Nucleus accumbens (tissue), 56 donors: ENCODE measurements at places on chromosomes 2 and 18.

- DNase-seq = no peak
Observed at GRCh38 chr2:151777487-151777886, 43.2 kb upstream of the NEB start.

GRCh38 chr18:38358805-38359657 lies 793.4 kb upstream of the CELF4 start:
- DNase-seq = no peak

GRCh38 chr18:71362140-71362539 lies 1073.3 kb downstream of the SOCS6 start:
- no peak for DNase-seq

DNA sequence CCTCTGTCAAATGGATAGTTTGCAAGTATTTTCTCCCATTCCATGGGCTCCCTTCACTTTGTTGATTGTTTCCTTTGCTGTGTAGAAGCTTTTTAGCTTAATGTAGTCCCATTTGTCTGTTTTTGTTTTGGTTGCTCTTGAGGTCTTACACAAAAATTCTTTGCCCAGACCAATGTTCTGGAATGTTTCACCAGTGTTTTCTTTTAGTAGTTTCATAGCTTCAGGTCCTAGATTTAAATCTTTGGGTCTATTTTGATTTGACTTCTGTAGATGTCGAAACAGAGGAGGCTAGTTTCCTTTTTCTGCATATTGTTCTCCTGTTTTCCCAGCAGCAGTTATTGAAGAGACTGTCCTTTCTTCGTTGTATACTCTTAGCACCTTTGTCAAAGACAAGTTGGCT lies 351.6 kb downstream of the PTPRM start:
- DNase-seq = no peak

- DNase-seq = no peak
Observed at GRCh38 chr18:57649556-57650500, 28.2 kb upstream of the NARS1 start.

DNA sequence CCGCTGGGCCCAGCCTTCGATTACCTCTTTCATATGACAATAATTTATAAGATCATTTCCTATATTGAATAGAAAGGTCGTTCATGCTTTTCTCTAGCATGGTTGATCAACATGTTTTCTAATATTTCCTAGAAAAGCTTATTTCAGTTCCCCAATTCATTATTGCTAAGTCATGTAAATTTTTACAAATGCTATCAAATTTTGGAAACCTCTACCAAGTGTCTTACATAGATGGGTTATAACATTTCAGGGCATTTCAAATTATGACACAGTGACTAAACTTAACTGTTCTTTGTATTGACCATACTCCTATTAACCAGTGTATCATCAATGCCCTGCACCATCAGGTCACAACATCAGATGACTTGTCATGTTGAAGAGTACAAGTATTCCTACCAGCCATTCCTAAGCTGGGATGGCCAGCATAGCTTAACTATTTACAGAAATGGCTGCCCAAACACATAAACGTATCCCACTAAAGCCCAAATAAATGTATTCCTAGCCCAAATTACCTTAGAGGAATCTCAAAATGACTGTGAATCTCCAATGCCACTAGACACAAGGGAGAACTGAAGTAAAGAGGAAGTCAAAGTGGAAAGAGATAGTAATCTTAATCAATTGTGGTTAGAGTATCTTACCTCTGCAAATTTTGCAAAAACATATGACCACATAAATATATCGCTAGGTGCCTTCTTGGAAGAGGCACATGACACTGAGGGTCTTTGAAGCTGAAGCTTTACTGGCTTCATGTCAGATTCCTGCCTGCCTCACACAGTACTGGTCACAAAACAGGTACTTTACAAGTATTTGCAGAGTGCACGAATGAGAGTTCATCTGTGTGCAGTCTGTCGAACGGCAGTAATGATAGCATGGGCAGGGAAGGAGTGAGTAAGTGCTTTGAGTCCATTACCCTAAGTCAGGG lies 87.3 kb upstream of the TLK1 start:
- no peak for DNase-seq

GRCh38 chr2:158664987-158665386 lies 130.1 kb upstream of the DAPL1 start:
- no peak for DNase-seq

DNA sequence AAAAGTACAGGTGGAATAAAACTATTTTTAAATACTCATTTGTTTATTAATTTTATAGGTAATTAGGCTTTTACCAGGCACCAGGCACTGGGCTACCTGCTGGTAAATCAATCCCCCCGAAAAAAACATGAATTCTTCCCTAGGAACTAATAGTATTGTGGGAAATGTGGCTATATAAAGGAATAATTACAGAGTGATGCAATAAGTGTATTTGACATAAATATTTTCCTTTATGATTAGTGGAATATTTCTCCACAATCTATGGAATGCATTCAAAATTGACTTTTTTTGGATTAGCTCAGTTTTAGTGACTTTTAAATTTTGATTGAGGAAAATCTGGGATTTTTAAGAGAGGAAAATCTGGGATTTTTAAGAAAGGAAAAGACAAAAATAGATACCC lies 109.7 kb upstream of the BZW1 start:
- DNase-seq = no peak

DNA sequence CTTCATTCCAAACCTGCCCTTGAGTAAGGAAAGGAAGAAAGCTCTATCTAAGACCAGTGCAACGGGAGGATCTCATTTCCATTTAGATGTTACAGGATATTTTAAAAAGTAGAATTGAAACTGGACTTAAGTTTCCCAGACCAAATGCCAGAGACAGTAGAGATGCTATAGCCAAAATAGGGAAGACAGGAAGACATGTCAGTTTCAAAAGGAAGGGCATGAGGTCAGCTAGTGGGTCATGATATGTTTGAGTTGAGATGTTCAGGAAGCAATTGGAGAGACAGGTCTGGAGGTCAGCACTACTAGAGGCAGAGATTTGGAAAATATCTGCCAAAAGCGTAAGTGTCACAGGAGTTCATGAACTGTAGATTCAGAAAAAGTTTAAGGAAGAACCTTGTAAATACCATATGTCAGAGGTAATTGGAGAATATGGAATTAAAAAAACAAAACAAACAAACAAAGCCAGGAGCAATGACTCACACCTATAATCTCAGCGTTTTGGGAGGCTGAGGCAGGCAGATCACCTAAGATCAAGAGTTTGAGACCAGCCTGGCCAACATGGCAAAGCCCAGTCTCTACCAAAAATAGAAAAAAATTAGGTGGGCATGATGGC lies 50.8 kb downstream of the EPHA4 start:
- DNase-seq = no peak

DNA sequence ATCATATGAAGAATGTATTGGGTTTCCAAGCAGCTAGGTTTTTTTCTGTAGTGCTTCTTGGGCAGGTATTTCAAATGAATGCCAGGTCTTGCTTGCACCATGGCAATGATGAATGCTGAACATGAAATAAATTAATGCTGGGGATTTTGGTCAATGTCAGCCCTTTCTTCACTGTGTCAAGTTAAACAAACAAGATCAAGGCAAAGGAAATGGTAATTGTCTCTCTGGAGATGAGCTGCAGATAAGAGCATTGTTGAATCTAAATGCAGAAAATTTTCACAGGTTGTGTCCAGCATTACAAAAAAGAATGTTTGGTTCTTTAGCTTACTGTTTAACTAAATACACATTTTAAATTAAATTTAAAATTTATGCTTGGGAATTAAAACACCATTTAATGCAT lies 144.3 kb downstream of the GPD2 start:
- no peak for DNase-seq

GRCh38 chr2:24461685-24462084 lies 29.4 kb upstream of the NCOA1 start:
- no peak for DNase-seq
